ENCODE measurements at places on chromosomes 4 and X.

DNA sequence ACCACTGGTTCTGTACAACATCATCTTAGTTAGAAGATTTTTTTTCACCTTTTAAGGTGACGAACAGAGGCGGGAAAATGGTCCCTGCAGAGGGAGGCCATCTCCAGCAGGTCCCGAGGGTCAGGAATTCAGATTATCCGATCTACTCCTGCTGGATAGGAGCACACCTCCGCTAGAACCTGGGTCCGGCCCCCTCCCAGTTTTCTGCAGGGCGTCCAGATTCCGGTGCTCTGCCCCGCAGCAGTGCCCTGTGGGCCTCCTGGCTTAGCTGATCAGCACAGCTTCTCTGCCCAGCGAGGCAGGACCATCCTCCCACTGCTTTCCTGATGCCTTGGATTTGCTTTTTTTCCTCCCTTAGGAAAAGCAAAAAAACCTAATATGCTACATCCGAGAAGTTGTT is 2.3 kb downstream of the TBL1X start:
- no peak for DNase-seq

- no peak for DNase-seq
These were observed 68.5 kb downstream of the NPNT start for GRCh38 chr4:105963461-105964400.

- DNase-seq, result peak; percentile 29
These were observed 94.2 kb downstream of the MAOA start for GRCh38 chrX:43750248-43750676.

- DNase-seq, result no peak
These were observed 65.1 kb upstream of the CCDC160 start for GRCh38 chrX:134171661-134172587.

- no peak for DNase-seq
These were observed 2.7 kb downstream of the EFNB1 start for GRCh38 chrX:68831405-68832100.

DNA sequence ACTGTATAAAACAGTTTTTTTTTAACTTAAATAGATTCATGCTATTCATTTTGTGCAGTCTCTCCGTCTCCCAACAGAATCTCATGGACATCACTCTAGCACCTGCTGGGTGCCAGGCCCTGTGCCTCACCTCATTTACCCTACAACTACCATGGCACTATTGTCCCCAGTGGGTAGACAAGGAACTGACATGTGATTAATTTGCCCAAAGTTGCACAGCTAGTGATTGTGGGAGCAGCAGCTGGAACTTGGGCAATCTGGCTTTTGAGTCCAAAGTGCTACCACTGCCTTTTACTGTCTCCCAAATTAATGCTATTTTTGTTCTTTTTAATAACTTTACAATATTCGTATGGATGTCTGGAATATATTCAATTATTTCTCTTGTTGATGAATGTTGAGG is 11.2 kb upstream of the PGRMC2 start:
- DNase-seq, result no peak

DNA sequence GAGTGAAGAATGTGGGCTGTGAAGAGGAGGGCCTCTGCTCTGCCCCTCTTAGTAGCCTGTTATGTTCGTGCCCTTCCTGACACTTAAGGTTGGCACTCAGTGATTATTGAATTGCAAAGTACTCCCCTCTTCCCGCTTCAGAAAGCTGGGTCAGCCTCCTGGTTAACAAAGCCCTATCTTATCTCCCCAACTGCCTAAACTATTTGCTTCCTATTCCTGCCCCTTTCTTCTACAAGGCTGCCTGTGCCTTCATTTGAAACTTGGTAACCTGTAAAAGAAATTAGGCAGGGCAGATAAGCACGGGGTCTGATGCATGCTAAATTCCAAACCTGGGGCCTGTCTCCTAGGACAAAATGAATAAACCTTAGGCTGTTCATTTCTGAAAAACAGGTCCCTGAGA is 23.1 kb upstream of the TMEM150C start:
- DNase-seq, result no peak

- DNase-seq, result no peak
These were observed 34.4 kb downstream of the PF4 start for GRCh38 chr4:73947239-73947985.

GRCh38 chrX:8672176-8672575 is 59.8 kb downstream of the ANOS1 start:
- DNase-seq, result no peak

GRCh38 chr4:140622333-140622958 is 53.7 kb upstream of the UCP1 start:
- no peak for DNase-seq

- DNase-seq, result no peak
These were observed 78.6 kb upstream of the RAPGEF2 start for GRCh38 chr4:159024266-159024665.

DNA sequence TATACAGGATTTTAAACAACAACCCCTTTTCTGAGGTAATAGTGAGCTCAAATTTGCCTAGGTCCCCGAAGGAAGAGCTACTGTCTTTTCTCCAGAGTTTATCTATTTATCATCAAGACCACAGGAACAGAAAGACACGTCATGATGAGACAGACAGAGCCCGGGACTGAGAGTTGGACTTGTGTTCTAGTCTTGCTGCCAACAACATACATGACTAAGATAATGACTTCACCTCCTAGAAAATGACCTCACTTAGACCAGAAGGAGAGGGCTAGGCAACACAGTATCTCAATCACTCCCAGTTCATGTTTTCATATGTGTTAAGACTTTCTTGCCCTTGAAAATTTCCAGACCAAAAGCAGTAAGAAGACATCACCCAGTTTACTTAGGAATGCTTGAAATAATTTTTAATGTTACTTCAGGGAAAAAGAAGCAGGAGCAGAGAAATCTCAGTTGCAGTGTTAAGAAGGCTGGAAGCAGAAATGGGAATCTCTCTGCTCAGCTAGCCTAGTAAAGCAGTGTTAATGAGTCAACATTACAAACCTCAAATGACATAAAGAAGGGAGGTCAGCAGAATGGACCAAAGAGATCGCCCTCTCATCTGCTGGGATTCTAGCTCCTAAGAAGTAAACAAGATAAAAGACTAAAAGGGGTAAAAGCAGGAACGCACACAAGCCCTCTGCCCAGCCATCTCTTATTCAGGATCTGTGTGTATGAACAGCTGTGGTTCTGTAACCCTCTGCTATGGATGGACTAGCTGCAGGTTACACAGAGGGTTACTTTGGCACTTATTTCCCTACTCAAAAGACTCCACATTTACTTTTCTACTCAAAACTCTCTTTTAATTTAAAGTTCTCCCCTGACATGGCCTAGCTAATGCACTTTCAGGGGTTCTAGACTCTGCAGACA is 24.8 kb downstream of the PDGFC start:
- no peak for DNase-seq

GRCh38 chrX:37349221-37350033 is at the start of gene PRRG1:
PRRG1 (plus strand) TSS chrX:37349364; CDS start chrX:37406250, 56,886 bp downstream.
- peak; percentile 83 for DNase-seq

DNA sequence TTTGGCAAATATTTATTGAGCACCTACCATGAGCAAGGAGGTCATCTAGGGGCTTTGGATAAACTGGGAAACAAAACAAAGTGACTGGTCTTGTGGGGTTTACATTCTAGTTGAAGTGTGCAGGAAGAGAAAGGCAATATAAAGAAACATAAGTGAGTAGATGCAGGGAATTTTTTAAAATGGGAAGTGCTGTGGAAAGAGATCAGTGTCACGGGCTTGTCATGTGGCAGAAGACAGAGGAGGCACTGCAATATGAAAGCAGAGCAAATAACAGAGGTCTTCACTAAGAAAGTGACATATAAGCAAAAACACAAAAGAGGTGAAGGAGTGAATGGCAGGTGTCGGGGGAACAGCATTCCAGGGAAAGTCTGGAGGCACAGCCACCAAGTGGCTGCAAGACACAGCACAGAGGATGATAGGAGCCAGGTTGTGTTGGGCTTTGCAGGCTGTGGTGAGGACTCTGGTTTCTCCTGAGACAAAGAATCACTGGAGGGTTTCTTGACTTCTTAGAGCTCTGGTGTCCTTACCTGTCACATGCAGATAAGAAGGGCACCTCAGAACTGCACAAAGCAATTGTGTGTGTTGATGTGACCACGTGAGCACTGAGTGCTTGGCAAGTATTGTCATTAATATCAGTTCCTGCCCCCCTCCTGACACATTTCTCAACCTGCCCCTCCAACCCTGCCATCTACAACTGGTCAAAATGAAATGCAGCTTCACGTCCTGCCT is 143.5 kb downstream of the TSPAN5 start:
- DNase-seq, result no peak

All from dorsolateral prefrontal cortex (tissue), 122 donors.